NCI-H1417 treated with DMSO at 0.1 percent for 48 hours (cell line): ENCODE measurements at places on chromosomes 11 and 22.
A peak's percentile ranks its signal among the peaks of the same experiment; 100 is the strongest.

DNA sequence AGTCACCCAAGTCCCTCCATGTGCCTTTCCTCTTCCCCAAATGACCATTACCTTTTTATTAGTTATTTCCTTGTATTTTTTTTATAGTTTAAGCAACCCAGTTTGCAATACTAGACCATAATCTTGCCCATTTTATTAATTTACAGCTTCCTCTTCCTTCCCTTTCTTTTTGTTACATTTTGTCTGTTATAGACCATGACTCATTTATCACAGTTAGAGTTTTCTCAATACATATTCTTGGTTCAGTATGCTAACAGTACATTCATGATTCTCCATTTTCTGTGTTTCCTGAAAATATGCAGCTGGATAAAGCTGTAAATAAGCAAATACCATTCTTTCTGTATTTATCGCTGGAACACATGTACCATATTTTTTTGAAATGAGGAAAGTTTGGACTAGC lies 376.7 kb upstream of the RAG2 start:
- no peak for DNase-seq

DNA sequence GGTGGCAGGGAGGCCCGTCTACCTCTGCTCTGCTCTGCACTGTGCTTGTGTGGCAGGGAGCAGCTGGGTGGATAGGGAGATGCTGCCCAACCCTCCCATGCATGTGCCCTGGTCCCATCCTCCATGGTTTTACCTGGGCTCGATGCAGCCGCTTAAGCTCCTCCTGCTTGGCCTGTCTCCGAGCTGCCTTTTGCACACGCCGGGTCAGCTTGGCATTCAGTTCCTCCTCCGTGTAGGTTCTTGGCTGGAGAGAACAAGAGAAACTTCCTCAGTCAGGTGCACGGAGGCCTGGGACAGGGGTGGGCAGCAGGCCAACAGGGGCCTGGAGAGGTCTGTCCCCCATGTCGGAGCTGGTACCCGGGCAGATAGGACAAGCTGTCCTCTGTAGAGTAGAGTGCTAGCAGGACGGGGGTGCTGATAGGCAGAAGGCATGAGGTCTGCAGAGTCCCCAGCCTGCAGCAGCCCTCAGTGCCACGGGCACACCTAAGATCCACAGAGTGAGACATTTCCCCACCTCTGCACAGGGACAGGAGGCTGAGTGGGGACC lies 36.4 kb upstream of the BID start:
- no peak for DNase-seq

GRCh38 chr11:83068568-83068967 lies 3.1 kb downstream of the RAB30 start:
- DNase-seq: no peak

GRCh38 chr22:27138471-27138870 lies 481.1 kb downstream of the MIAT start:
- DNase-seq: no peak

- DNase-seq: no peak
Observed at GRCh38 chr11:47980907-47981621, 705 bp downstream of the PTPRJ start.

DNA sequence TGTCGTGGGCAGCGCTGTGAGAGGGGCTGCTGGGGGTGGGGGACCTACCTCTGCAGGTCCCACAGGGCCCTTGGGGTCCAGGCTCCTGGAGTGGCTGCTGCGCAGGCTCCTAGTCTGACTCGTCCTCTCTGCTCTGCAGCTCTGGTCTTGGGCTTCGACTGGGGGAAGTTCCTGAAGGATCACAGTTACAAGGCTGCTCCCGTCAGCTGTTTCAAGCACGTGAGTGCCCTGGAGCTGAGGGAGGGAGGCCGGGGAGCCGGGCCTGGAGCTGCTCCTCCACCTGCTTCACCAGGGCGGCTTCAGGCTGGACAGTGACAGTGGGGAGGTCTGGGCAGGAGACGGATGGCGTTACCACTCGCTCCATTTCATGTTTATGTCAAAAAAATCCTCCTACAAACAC lies 11.9 kb downstream of the L3MBTL2 start:
- DNase-seq: no peak

GRCh38 chr11:134266841-134267251 lies 9.3 kb upstream of the GLB1L3 start:
- no peak for DNase-seq

GRCh38 chr22:38032681-38033521 lies 24.3 kb upstream of the PICK1 start:
- DNase-seq: no peak

- peak; percentile 74 for DNase-seq
Observed at GRCh38 chr11:30454111-30454510, 131.2 kb downstream of the ARL14EP start.

DNA sequence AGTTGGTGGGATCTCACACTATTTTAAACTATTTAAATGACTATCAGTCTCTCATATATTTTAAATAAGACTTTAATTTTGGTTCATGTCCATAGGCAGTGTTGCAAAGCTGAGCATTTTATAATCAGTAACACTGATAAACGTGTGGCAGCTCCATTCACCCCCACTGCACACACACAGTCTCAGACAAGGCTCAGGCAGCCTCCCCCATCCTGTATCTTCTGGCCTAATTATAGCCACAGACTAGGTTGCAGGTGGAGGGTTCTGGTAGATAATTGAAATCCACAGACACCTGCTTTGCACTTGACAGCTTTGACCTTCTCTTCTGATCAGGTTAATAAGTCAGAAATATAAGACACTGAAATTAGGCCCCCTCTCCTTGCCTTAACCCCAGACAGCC lies 118.5 kb upstream of the LDLRAD3 start:
- DNase-seq: peak; percentile 35

DNA sequence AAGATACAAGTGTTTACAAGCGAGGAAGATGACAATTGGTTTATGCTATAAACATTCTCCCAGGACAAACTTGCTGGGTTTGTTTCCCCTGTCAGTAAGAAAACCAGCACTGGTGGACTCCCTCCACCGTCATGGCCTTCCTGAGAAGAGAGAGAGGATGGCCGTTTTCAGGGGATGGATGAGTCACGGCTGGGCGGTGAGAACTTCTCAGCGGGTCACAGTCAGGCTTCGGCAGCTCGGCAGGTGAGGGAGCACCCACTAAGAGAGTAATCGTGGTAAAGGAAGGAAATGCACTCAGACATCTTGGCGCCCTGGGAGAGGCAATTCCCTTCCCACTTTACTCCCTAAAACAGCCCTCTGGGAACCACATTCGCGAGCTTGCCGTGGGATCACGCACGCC lies 83.9 kb downstream of the NCAM1 start:
- DNase-seq: no peak

DNA sequence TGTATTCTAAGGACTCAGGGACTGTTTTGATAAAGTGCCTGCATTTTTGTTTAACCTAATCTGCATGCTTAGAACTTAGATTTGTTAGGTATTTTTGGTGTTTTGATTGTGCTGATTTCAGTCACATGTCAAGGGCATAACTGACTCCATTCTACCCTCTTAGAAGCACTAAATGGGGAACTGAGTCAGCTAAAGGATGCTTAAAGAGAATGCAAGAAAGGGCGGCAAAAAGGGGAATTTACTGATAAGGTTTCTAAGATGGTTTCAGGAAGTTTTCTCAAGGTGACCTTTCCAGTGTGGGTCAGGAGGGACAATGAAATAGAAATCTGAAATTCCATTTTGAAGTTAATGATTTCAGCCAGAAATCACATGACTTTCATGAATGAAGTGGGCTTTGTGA lies 43.0 kb downstream of the MMP20 start:
- no peak for DNase-seq

DNA sequence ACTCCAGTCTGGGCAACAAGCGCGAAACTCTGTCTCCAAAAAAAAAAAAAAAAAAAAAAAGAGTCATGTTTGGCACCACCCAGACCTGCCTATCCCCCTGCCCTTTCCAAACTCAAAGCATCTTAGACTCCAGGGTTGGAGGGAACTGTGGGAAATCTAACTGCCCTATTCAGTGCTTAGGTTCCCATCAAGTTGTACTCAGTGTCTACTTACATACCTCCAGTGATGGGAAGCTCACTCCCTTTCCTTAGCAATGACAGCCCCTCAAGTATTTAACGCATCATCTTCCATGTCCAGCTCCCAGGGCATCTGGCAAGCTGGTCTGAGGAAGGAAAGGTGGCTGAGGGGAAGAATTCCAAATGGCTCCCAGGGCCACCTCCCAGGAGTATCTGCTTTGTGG lies 3.0 kb downstream of the ACTN3 start:
- DNase-seq: no peak

DNA sequence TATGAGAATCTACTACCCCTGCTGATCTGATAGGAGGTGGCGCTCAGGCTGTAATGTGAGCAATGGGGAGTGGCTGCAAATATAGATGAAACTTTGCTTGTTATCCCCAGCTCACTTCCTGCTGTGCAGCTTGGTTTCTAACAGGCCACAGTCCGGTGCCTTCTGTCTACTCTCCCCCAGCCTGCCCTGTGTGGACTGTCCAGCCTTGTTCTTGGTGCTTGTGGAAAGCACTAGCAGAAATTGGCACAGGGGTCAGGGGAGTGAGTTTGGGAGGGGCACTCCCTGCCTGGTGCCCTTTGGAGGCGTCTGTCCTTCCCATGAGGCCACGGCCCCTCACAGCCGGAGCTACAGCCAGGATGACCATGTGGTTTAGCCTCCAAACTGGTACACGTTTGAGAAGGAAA lies 14.3 kb downstream of the MOV10L1 start:
- DNase-seq: no peak

DNA sequence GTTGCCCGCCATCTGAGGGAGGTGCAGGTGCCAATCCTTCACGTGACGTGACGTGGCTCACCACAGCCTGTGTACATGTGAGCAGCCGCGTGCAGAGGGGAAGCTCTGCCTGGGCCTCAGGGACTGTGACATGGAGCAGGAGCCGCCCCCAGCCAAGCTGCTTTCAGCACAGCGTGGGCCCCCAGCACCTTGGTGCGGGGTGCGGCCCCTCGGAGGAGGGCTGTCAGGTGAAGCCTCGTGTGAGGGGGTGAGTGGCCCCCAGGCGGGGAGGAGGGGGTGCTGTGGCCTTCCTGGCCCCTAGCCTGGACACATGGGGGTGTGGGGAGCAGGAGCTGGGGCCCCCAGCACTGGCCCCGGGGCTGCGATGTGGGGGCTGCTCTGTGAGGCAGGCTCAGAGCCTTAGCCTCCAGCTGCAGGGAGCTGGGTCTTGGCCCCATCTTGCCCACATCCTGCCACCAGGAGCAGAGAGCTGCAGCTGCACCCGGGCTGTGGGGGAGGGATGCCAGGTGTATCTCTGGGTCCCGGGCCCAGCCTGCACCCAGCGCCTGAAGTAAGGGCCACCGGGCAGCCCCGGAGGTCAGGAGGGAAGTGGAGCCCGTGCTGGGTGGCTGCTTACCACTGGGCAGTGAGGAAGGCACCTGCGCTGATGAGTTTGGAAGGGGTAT lies at the start of gene ADORA2A:
TSS of gene ADORA2A (plus strand) at position 100 of the 665 bp plus-strand sequence. CDS start 5,806 bp downstream, outside the sequence.
- no peak for DNase-seq

- DNase-seq: no peak
Observed at GRCh38 chr11:94305146-94305545, 766 bp downstream of the IZUMO1R start.

DNA sequence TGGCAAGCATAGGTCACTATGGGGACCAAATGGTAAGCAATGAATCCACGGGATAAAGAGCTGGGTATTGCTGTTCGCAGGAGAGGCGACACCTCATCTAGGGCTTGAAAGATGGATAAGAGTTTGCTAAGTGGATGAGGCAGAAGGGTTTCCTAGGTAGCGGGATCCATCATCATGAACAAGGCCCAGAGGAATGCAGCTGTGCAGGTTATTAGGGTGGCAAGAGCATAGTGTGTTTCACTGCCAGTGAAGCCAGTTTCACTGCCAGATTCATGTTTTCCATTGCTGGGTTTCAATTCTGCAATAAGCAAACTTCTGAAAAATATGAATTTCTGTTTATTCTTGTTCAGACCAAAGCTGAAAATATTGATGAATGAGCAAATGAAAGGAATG lies 27.2 kb downstream of the WEE1 start:
- DNase-seq: no peak

DNA sequence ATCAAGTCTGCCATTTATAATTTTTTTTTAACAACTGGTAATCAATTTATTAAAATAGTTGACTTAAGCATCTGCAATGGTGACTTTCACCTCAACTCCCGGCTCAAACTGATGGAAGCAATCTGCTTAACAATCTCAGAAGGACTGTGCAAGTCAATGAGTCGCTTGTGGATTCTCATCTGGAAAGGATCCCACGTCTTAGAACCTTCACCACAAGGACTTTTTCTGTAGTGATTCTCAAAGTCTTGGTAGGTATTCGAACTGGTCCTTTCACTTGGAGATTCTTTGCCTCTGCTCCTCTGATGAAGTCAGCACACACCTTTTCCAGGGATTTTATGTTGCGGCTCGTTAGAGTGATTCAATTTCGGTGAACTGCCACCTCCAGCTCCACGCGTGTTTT lies 7.3 kb downstream of the RSF1 start:
- no peak for DNase-seq

DNA sequence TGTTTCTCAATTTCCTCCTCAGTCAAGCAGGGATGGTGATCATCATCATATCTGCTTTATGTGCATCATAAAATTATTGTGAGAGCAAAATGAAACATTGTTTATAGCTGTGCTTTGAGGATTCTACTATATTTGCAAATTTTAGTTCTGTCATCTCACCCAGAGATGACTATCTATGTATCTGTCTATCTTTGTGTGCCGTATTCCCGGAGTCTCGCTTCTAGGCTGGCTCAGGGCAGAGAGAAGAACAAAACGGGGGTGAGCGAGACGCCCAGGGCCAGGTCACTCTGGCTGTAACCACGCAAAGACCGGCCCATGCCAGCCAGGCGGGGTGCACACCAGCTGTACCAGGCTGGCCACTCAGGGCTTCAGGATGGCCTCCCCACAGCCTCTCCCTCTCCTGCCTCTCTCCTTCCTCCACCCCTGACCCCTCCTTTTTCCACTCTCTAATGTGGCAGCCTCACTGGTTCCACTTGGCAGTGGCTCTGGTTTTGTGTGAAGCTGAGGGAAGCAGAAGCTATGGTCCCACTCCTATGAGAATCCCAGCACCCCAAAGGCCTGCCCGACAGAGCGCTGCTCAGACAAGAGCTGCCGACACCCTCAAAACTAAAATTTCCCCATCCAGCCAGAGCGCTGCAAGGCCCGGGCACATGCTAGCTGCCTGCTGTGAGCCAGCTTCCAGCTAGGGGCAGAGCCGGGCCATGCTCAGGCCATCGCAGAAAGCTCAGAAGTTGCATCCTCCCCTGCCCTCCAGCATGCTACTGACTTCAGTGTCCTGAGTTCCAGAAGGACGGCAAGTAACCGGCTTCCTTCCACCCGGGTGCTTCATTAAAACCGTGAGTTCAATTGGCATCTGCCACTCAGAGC lies 139.5 kb upstream of the TBCEL start:
- no peak for DNase-seq

GRCh38 chr11:95121698-95122097 lies 32.1 kb downstream of the ENDOD1 start:
- DNase-seq: no peak

GRCh38 chr22:37416827-37417226 lies 10.5 kb downstream of the ELFN2 start:
- DNase-seq: no peak

- no peak for DNase-seq
Observed at GRCh38 chr11:128208329-128209137, 378.8 kb downstream of the ETS1 start.

- no peak for DNase-seq
Observed at GRCh38 chr11:73995247-73995646, 12.6 kb upstream of the UCP2 start.
